PC-9 (cell line): ENCODE measurements at places on chromosomes 16 and 17. TPM values are rescaled to one million over a fixed set of nuclear protein-coding genes. Genes with fewer than 3 reads are reported as not detected.

Gene KRTAP4-1
- not detected in 2 replicates for total RNA-seq

Gene SPATA32
- total RNA-seq: 0.35 and 0.48 TPM in 2 replicates

DNA sequence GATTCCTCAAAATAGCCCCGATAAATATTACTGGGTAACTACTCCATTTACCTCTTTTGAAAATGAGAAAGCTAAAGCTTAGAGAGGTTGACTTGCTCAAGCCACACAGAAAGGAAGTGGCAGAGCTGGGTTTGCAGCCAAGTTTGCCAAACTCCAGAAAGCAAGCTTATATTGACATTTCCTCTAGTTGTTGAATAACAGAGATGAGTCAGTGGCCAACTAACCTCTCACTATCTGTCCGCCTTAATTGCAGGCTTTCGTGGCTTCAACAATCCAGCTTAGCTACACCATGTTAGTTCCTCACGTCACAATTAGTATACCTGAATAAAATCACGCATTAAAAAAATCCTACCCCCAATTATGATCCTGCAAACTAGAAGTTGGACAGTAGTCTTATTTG, 151.7 kb downstream of the CNTNAP4 start:
- DNase-seq: no peak

DNA sequence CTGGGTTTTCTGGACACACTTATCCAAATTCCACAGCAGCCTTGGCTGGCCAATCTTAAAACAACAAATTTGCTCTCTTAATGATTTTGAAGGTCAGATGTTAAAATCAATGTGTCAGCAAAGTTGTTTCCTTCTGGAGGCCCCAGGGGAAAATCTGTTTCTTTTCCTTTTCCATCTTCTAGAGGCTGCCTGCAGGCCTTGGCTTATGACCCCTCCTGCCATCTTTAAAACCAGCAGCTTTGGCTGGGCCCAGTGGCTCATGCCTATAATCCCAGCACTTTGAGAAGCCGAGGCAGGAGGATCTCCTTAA, 3.0 kb downstream of the LGALS9 start:
- no peak for DNase-seq

DNA sequence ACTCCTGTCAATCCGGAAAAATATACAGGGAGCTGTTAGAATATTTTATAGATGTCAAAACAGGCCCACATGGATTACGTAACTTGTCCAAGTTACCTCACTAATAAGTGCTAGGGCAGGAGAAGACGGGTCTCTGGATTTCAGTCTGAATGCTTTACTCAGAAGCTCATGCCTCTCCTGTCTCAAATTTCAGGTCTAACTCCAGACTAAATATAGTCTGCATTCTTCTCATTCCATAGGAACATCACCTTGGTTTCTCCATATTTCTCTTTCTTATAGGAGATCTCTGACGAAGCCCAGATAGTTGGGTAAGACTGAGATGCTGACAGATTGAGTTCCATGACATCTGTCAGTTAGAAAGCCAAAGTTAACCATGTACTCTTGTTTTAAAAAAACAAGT, 174.2 kb downstream of the STX8 start:
- peak; percentile 65 for DNase-seq

DNA sequence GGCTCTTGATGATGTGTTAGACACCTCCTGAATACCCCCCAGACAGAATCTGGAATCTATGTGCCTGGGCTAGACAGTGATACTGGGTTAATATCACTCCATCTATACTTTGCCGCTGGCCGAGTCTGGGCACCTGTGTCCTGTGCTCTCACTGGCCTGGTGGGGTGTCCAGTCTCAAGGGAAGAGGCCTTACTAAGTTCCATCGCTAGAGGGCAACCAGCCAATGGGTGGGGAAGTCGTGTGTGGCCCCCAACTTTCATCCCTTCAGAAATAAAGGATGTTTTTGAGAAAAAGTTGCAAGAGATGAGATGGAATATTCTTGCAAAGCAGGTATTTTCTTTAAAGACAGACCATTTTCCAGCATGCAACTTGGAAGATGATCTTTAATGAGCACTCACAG, 1.6 kb upstream of the GLP2R start:
- no peak for DNase-seq

DNA sequence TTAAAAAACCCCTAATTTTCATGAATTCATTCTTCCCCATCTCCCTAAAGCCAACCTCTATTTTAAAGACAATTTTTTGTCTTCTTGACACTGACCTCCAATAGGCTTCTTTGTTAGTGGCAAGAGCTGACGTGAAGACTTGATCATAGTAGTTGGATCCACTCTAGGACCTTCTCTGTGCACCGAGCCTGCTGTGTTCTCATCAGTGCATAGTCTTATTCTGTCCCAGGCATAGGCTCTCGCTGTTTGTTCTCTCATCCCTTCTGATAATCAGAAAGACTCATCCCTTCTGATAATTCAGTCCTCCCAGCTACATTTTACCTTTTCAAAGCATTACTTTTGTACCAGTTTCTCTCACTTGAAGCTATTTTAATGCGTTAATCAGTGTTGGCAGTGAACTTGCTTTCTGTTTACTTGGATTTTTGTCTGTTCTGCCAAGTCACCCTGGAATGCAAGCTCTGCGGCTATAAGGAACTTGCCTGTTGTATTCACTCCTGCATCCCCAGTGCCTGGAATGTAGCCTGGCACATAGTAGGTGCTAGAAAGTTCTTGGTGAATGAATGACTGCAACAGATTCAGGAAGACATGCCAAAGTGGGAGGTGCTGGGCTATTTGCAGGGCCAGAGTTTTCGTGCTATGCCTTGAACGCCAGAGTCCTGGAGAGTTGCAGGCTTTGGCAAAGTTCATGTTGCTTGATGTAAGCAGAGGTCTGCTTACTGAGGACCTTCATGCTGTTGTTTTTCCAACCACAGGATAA, 147.6 kb upstream of the MPHOSPH6 start:
- no peak for DNase-seq

DNA sequence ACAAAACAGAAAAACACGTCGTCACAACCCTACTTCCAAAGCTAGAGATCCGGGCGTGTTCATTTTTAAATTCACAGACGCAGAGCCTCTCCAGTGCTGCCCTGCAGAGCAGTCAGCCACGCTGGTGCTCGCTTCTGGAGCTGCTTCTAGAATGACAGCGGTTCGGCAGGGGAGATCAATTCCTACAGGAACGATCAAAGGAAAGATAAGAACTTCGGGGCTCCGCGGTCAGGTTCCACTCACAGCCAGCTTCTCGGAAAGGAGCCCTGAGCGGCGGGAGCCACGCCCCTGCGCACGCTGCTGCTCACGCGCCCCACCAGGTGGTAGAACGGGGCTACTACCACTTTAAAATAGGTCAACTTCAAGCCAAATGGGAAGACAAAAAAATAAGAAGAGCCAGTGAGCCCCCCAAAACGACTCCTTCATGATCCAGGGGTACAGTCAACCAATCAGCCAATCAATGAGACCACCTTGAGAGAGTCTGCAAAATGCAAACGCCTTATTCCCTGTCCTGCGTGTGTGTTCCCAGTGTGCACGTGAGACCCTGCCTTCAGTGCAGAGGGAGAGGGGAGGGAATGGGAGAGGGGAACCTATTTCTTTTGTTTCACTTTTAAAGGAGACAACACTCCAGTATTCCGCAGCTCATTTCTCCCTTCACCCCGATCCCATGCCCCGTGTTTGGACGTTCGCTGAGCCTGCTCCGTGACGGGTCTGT, 209.7 kb downstream of the RBFOX3 start:
- DNase-seq: no peak
